Colonic mucosa (tissue), 4 donors: ENCODE measurements at places on chromosomes 2 and 18.

GRCh38 chr2:198036029-198036879 lies 231.9 kb downstream of the PLCL1 start:
- H3K36me3 ChIP-seq = no peaks in the 10 kb centered on the region
- H3K4me1 ChIP-seq = no peaks in the 10 kb centered on the region
- DNase-seq = no peak
- H3K27me3 ChIP-seq = no peaks in the 10 kb centered on the region
- no peak overlapping the region for H3K4me3 ChIP-seq
- H3K27ac ChIP-seq = no peak overlapping the region

DNA sequence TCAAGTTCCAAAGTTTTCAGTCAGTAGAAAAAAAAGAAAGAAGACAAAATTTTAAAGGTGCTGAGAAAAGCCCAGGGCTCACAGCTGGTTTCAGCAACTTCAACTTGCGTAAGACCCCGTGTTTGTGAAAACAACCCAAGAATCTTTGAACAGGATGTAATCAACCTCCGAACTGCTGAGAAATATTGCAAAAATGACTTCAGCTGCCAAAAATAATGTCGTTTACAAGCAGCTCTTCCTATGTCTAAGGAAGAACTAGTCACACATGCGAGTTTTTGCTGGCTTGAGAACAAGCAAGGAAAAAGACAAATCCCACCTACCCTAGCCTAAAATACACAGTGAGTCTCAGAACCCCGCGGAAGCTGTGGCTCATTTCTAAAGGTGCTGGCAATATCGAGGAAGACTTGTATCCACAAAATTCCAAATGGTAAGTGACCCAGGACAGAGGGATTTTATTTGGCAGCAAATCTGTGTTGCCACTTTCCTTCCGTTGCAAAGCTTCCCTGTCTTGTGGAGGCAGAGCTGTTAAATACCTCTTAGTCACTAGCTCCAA lies 59.8 kb upstream of the SLC8A1 start:
- no peaks in the 10 kb centered on the region for H3K4me1 ChIP-seq
- no peak for DNase-seq
- H3K36me3 ChIP-seq = no peaks in the 10 kb centered on the region
- no peaks in the 10 kb centered on the region for H3K27me3 ChIP-seq
- H3K4me3 ChIP-seq = peak overlapping the region; percentile 5

DNA sequence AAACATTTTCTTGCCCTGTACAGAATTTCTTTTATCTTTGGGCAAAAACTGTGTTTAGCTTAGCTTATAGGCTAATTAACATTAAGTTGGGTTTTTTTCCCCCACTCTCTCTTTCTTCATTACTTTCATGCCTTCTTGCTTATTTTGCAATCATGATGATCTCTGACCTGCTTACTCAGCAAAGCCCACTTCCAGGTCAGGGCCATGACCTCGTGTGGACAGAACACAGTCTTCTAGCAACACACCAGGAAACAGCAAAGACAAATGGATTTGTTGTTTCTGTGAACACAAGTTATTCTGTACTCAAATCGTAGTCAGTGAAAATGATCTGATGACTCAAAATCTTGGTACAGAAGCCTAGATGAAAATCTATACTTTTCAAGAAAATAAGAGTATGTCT lies 60.7 kb downstream of the SPATS2L start:
- H3K36me3 ChIP-seq = no peaks in the 10 kb centered on the region
- no peaks in the 10 kb centered on the region for H3K27me3 ChIP-seq
- H3K4me1 ChIP-seq = no peaks in the 10 kb centered on the region
- H3K27ac ChIP-seq = no peak overlapping the region

- peak overlapping the region; percentile 18 for H3K27ac ChIP-seq
- no peaks in the 10 kb centered on the region for H3K36me3 ChIP-seq
- no peaks in the 10 kb centered on the region for H3K27me3 ChIP-seq
- no peak for DNase-seq
- H3K4me1 ChIP-seq = no peaks in the 10 kb centered on the region
Observed at GRCh38 chr2:12168791-12169388, 422.5 kb downstream of the LPIN1 start.

- H3K27me3 ChIP-seq = no peaks in the 10 kb centered on the region
- H3K27ac ChIP-seq = no peak overlapping the region
- H3K4me1 ChIP-seq = no peaks in the 10 kb centered on the region
- H3K36me3 ChIP-seq = no peaks in the 10 kb centered on the region
Observed at GRCh38 chr2:234328444-234328990, 168.4 kb downstream of the ARL4C start.

GRCh38 chr2:219210196-219210885 lies 3.8 kb downstream of the ZFAND2B start:
- peak; percentile 16 for DNase-seq
- H3K27ac ChIP-seq = no peak overlapping the region
- H3K27me3 ChIP-seq = no peaks in the 10 kb centered on the region
- H3K4me3 ChIP-seq = no peak overlapping the region

DNA sequence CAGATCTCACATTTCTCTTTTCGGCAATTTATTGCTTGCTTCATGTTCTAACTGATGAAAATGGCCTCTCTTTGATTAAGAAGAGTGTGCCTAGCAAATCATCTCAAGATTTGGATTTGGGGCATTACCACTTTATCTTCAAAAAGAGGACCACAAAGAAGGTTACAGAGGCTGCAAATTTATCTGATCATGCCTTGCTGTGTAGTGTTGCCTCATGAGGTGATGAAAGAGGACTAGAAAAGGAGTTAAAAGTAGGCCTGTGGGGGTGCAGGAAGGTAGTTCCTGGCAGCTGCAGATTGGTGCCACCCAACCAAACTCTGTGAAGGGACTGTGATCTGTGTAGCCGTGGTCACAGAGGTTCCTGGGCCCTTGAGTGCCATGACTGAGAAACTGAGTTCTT lies 69.2 kb downstream of the PRELID3A start:
- H3K36me3 ChIP-seq = no peaks in the 10 kb centered on the region
- no peak overlapping the region for H3K27ac ChIP-seq
- no peaks in the 10 kb centered on the region for H3K27me3 ChIP-seq
- H3K4me3 ChIP-seq = no peak overlapping the region
- no peak for DNase-seq

- H3K36me3 ChIP-seq = no peaks in the 10 kb centered on the region
- peak within 1 kb of the TSS; percentile 78 for H3K27ac ChIP-seq
- DNase-seq = no peak
- H3K4me3 ChIP-seq = peak within 1 kb of the TSS; percentile 75
Observed at GRCh38 chr18:76495006-76495370, at the start of gene ZNF516. TSS of gene ZNF516 (minus strand) at chr18:76495242. CDS start at chr18:76443054, 52,188 bp downstream.

DNA sequence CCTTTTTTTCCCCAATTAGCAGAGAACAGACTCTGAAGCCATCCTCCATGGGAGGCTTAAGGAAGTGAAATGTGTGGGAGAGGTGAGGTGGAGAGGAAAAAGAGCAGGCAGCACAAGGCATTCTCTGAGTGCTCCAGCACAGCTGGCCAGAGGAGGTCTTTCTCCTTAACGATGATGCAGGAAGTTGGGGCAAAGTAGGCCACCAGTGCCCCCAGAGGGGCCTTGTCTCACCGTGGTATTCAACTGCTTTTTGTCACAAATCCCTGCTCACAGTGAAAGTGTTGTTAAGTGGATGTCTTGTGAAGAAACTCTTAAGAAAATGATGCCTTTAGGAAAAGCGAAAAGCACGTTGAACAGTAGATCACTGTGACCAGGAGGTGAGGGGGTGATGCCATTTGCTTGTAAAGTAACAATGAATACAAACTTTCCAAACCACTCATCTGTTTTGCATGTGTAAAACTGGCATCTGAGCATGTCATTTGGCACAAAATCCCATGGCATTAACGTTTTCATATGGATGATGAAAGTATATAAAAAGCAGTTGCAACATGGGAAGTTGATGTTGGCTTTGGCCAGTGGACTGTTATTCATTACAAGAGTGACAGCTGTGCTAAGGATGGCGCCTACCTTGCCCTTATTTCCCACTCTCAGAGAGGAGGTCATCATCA lies 49.2 kb upstream of the CDC42EP3 start:
- no peaks in the 10 kb centered on the region for H3K36me3 ChIP-seq
- no peak overlapping the region for H3K27ac ChIP-seq
- DNase-seq = no peak
- H3K4me3 ChIP-seq = no peak overlapping the region
- H3K4me1 ChIP-seq = no peaks in the 10 kb centered on the region
- no peaks in the 10 kb centered on the region for H3K27me3 ChIP-seq

- no peaks in the 10 kb centered on the region for H3K36me3 ChIP-seq
- H3K27me3 ChIP-seq = no peaks in the 10 kb centered on the region
- H3K27ac ChIP-seq = no peak overlapping the region
- no peak overlapping the region for H3K4me3 ChIP-seq
- DNase-seq = no peak
- H3K4me1 ChIP-seq = no peaks in the 10 kb centered on the region
Observed at GRCh38 chr2:12201369-12201768, 454.9 kb downstream of the LPIN1 start.

DNA sequence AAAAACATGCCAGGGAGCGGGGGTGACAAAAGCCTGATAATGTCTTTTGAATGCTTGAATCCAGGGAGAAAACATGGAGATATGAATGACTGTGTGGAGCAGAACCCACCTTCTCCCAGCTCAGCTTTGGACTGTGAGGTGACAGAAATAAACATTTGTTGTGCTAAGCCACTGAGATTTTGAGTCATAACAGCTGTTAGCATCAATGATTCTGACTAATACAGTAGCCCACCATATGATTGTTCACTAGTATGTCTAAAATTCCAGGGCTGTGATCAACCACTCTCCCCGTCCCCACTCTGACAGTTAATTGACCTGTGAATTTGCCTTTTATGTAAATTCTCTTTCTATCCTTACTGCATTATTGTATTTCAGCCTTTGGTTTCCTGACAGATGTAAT lies 69.1 kb downstream of the PDK1 start:
- H3K4me1 ChIP-seq = no peaks in the 10 kb centered on the region
- H3K27ac ChIP-seq = no peak overlapping the region
- no peak for DNase-seq
- H3K36me3 ChIP-seq = no peaks in the 10 kb centered on the region
- no peak overlapping the region for H3K4me3 ChIP-seq

DNA sequence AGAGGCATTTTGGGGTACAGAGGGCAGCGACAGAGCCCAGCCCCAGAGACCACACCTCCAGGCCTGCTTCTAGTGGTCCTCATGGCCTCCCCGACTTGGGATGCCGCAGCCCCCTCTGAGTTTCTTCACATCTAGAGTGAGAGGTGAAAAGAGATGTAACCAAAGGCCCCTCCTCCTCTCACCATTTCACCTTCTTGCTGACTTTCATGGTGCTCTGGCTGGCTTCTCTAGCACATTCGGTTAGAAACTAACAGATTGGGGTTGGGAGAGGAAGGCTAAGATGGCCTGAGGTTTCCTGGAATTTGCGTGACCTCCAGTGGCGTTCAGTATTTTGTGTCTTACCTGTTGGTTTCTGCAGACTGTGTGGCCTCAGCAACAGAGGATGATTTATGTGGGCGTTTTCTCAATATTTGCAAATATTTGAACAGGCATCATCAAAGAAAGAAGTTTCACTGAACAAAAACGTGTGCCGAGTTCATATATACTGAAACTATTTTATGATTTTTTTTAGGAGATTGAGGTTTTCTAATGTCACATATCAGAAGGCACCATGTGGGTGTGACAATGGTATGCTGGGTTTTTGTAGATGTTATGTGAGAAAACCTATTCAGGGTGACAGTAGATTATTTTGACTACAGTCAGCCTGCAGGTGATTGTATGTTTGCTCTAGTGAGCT lies 69.9 kb upstream of the BCL2L11 start:
- no peak overlapping the region for H3K27ac ChIP-seq
- no peaks in the 10 kb centered on the region for H3K36me3 ChIP-seq
- DNase-seq = peak; percentile 18

DNA sequence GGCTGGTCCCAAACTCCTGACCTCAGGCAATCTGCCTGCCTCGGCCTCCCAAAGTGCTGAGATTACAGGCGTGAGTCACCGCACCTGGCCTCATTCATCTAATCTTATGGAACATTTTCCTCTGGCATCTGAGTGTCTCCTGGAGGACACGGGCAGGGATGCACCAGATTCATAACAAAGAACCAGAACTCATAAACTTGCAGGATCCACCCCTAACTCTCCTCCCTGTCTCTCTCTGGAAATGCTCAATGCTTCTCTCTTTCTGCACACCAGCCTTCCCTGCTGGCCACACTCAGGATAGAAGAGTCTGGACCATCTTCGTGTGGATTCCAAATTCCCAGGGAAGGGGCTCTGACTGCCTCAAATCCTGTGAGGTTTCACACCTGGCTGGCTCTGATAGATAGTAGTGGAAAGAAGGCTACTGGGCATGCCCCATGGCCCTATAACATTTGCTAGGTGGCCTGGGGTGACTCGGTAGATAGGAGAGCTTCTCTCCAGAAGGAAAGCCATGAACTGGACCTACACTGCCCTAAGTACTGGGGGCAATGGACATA lies 483.2 kb upstream of the GYPC start:
- H3K36me3 ChIP-seq = no peaks in the 10 kb centered on the region
- no peaks in the 10 kb centered on the region for H3K4me1 ChIP-seq
- H3K27ac ChIP-seq = no peak overlapping the region
- H3K27me3 ChIP-seq = no peaks in the 10 kb centered on the region
- DNase-seq = no peak

DNA sequence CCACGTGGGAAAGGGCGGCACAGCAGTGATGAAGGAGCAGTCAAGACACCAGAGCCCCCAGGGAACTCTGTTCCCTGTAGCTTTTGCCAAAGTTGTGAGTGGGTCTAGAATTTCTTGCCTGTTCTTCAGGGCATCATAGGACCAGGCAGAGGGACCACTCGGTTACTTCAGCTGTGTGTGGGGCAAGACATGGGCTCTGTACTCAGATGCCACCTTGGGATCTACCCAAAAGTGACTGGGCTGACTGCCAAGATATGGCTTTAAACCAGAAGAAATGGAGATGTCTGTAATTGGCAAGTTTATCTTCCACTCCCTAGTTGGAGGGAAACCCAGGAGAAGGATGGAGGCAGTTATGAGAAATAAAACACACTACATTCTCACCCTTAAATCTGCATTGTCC lies 29.6 kb downstream of the KCNF1 start:
- H3K36me3 ChIP-seq = no peaks in the 10 kb centered on the region
- DNase-seq = no peak

DNA sequence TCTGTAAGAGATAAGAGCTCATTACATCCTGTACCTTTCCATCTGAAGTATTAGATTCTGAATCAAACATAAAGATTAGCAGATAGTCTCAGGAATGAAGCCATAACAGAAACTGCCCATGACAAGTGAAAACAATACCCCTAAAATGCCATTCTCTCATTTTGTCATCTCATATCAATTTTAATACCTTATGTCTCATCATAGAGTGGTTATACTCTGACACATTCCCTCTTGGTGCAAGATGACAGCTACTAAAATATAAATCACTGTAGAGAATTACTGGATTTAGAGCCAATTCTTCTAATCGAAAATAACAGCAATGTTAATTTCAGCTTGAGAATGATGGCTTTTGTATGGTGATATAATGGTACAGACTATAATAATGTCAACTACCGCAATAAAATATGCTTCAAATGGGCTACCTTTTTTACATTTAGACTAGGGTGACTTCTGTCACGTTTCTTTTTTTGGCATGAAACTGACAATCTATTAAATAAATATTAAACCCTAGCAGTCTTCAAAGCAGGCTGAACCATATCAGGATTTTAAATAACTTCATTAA lies 125.1 kb upstream of the ITGA4 start:
- DNase-seq = no peak
- H3K4me3 ChIP-seq = no peak overlapping the region
- no peak overlapping the region for H3K27ac ChIP-seq
- H3K4me1 ChIP-seq = no peaks in the 10 kb centered on the region
- no peaks in the 10 kb centered on the region for H3K27me3 ChIP-seq

- H3K4me3 ChIP-seq = no peak overlapping the region
- H3K4me1 ChIP-seq = no peaks in the 10 kb centered on the region
- H3K36me3 ChIP-seq = no peaks in the 10 kb centered on the region
- no peak overlapping the region for H3K27ac ChIP-seq
Observed at GRCh38 chr18:46755315-46756024, 1.4 kb downstream of the ST8SIA5 start.

GRCh38 chr2:214050731-214051130 lies 360.1 kb upstream of the VWC2L start:
- DNase-seq = no peak
- H3K27ac ChIP-seq = no peak overlapping the region
- no peaks in the 10 kb centered on the region for H3K27me3 ChIP-seq
- no peaks in the 10 kb centered on the region for H3K4me1 ChIP-seq
- H3K36me3 ChIP-seq = no peaks in the 10 kb centered on the region
